Kidney (tissue), 22 donors: ENCODE measurements at places on chromosomes 2 and 18. TPM values are rescaled to one million over a fixed set of nuclear protein-coding genes. Genes with fewer than 3 reads are reported as not detected.

DNA sequence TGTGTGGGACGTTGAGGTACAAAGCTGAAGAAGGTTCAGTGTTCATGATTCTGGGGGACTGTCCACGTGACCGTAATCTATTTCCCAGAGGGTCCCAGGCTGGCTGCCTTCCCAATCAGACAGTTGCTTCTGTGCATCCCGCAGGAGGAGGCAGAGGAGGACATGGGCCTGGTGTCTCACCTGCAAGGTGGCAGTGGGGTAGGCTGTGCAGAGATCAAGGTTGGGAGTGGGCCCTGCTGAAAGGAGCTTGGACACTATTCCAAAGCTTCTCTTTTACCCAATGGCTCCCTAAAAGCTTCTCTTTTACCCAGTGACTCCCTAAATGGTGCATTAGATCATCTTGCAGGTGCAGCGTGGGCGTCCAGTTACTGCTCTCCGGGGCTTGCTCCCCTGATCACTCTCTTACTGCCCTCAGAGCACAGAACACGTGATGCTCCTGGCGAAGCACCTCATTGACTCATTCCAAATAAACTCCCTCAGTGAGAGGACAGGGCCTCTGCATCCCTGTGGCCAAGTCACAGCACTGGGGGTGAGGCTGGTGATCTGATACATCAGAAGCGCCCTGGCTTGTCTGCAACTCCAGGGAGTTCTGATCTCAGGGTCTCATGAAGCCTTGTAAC lies 41.5 kb downstream of the RNF144A start:
- DNase-seq = no peak

The TUBB8B gene
- total RNA-seq = not detected

- DNase-seq = no peak
These were observed 275.8 kb downstream of the LNPK start for GRCh38 chr2:175726223-175726622.

DNA sequence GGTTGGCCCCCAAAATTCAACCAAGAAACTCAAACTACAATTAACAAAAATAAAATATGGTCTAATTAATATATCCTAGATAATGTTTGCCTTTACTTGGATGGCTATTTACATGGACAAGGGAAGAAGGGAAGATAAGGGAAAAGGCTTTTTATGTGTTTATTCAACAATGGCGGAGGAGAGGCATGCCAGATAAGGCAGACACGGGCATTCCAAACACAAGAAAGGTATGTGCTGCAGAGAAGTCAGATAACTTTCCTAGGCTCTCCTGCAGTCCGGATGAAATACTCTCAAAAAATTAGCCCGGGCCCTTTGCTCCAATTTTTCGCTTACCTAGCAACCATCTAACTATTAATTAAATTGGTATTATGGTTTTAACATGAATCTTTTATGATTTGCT lies 5.1 kb upstream of the TTR start:
- DNase-seq = no peak
